ENCODE measurements at places on chromosomes 5 and 9.

GRCh38 chr5:108858959-108859358, 111.3 kb downstream of the FER start:
- DNase-seq = no peak

DNA sequence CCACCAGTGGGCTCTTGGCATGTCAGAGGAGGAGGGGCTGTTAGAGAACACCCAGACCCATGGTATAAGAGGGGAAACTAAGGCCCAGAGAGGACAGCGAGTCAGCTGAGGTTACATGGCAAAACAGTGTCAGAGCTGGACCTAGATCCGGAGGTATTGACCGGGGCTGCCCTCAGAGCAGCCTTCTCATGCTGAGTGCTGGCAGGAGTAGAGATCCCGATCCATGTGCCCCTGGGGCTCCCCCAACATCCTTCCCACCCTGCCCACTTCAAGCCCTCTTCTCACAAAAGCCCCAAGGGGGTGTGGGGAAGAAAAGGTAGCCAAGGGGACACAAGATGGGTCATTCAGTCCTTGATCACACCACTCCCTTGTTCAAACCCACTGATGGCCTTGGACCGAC, 19.9 kb downstream of the CSF1R start:
- no peak for DNase-seq

GRCh38 chr9:88923653-88924288, 67.5 kb upstream of the S1PR3 start:
- DNase-seq = no peak

- no peak for DNase-seq
Observed at GRCh38 chr5:96253140-96253539, 179.9 kb downstream of the PCSK1 start.

GRCh38 chr9:134329576-134329855, 3.3 kb downstream of the RXRA start:
- DNase-seq = no peak

- peak; percentile 31 for DNase-seq
Observed at GRCh38 chr9:95131023-95131943, 186.2 kb downstream of the FANCC start.

DNA sequence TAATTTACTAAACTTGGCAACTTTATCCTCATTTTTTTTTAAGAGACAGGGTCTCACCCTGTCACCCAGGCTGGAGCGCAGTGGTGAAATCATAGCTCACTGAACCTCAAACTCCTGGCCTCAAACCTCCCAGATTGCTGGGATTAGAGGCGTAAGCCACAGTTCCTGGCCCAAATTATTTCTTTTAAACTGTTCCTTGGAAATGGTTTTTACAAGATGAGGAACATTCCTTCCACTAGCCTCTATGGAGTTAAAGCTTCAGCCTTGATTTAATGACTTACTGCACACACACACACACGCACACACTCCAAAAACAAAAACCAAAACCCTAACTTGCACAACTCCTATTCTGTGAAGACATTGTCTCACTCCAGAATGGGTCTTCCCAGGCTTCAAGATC, 77.2 kb upstream of the TARS1 start:
- DNase-seq = no peak

DNA sequence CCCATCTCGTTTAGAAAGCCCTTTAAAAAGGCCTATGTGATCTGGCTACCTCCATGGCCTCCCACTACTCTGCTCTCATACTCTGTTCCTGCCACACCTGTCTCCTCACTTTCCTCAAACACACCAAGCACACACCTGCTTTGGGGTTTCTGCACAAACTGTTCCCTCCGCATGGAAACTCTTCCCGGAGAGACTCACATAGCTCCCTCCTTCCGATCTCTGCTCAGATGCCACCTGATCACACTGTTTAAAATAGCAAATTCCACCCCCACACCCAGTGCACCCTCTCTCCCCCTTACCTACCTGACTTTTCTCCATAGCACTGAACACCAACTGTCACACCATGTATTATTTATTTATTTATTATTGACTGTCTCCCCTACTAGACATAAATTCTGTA, 84.0 kb upstream of the NR4A3 start:
- DNase-seq = no peak

GRCh38 chr5:27312291-27312893, 274.0 kb upstream of the CDH9 start:
- DNase-seq = no peak

GRCh38 chr9:131454028-131454427, 48.7 kb upstream of the POMT1 start:
- no peak for DNase-seq

DNA sequence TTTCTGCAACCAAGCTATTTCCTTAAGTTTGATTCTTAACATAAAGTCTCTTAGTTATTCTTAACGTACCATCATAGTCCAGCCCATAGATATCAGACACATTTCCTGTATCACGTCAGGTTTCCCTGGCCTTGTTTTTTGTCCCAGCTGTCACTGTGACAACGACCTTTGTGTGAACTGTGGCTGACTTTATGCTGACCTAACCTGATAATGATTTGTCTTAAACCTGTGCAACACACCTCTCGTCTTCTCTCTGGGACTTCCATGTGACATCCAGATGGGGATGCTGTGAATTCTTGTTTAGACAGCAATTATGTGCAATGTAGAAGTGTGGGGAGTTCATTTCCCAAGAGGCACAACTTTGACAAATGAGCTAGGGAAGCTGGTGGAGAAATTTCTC, 662.8 kb downstream of the PTPRD start:
- no peak for DNase-seq

DNA sequence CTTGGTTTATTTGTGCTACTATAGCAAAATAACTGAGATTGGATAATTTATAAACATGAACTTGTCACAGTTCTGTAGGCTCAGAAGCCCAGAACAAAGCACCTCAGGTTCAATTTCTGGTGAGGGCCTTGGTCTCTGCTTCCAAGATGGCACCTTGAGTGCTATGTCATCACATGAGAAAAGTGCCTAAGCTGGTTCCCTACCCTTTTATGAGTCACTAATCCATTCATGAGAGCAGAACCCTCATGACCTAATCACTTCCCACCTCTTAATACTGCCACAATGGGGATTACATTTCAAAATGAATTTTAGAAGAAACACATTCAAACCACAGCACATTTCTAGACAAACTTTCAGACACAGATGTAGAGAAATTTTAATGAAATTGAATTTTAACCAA, 98.2 kb upstream of the PRSS3 start:
- no peak for DNase-seq

DNA sequence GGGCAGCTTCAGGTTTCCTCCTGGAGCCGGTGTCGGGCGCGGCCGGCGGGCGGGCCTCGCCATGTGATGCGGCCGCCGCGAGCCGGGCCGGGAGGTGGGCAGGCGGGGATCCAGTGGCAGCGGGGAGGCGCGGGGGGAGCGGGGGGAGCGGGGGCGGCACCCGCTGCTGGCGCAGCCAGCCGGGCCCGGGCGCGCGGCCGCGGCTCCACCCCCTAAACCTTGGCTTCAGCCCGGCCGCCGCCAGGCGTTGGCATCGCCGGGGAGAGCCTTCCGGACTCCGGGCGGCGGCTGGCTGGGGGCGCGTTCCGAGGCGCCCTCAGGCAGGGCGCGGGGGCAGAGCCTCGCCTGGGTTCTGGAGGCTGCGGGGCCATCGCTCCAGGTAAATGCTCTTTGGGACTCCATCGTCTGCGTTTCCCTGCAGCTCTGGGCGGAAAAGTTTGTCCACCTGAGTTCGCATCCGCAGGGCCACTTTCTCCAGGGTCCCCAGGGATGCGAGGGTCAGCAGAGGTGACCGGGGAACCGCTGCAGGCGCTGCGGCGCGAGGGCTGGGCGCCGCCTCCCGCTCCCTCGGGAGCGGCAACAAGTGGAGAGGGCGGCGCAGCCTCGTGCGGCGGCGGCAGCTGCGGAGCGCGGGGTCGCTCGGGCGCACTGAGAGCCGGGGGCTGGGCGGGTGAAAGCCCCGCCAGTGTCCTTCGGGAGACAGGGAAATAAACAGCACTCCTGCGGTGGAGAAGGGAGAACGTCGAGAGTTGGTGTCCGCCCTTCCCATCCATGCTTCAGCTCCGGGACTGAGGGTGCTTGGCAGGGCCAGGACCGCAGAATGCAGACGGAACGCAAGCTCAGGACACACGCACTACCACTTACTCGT, at the start of gene ARHGEF28:
TSS of gene ARHGEF28 (plus strand) at position 253 of the 868 bp plus-strand sequence. CDS start 58,656 bp downstream, outside the sequence.
- DNase-seq = no peak

- no peak for DNase-seq
Observed at GRCh38 chr5:43422143-43422542, 10.0 kb upstream of the CCL28 start.

GRCh38 chr9:70656281-70656680, 241.8 kb upstream of the KLF9 start:
- no peak for DNase-seq

DNA sequence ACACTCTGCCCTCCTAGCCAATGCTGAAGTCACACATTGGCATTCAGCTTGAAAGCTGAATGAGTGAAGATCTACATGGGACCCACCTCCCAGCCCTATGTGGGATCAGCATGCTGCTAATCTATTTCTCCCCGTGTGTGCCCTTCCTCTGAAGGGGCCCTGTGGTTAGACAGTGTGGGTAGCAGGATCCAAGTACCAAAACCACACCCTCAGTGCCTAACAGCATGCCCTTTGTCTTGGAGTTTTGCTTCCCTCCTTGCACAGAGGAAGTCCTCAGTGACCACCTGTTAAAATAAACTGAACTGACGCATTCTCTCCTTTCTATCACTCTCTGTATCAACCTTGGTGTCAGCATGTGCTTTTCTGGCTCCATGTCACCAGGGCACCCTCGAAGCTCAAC, 25.0 kb downstream of the SH3TC2 start:
- no peak for DNase-seq

DNA sequence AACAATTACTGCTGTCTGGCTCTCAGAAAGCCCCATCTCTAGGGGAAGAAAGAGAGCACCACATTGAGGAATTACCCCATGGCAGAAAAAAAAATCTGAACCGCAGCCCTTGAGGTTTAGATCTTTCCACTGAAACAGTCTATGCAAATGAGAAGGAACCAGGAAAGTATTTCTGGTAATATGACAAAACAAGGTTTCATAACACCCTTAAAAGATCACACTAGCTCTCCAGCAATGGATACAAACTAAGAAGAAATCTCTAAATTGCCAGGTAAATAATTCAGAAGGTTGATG, 427.1 kb downstream of the PRELID2 start:
- DNase-seq = no peak

- no peak for DNase-seq
Observed at GRCh38 chr5:32955814-32956213, 244.7 kb downstream of the NPR3 start.

GRCh38 chr9:16364347-16364746, 506.1 kb downstream of the BNC2 start:
- DNase-seq = no peak

- no peak for DNase-seq
Observed at GRCh38 chr5:125244531-125244930, 498.1 kb upstream of the ZNF608 start.

DNA sequence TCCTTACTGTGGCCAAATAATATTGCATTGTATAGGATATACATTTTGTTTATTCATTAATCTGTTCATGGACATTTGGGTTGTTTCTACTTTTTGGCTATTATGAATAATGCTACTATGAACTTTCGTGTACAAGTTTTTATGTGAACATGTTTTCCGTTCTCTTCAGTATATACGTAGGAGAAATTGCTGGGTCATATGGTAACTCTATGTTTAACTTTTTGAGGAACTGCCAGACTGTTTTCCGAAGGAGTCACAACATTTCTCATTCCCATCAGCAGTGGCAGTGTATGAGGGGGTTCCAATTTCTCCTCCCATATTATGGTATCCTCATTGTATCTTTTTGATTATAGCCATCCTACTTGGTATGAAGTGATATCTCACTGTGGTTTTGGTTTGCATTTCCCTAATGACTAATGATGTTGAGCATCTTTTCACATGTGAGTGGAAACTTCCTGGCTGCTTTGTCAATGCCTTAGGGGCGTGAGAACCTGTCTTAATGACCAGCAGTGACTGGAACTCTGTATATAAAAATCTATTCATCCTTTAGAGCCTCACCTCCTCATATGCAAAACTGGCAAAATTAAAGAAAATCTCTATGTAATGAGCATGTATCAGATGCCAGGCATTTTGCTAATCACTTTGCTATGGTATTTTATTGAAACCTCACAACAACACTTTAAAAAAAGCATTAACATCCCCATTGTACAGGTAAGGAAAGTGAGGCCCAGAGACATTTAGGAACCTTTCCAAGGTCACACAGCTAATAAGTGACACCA, 47.8 kb upstream of the TGFBR1 start:
- no peak for DNase-seq

DNA sequence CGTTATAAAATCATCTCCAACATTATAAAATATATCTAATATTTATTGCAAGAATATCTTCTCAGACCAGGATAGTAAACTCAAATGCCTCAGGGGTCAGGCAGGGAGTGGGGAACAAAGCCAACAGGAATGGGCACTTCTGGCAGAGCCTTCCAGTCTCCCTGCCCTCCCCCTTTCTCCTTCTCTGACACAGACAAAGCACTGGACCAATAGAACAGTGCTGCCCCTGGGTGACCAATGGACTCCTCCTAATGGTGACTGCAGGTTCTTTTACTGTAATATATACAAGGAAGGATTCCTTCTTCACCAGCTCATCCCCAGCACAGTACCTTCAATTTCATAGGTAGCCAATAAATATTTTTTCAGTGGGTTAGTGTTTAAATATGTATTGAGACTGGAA, 31.1 kb upstream of the MAMDC2 start:
- no peak for DNase-seq

DNA sequence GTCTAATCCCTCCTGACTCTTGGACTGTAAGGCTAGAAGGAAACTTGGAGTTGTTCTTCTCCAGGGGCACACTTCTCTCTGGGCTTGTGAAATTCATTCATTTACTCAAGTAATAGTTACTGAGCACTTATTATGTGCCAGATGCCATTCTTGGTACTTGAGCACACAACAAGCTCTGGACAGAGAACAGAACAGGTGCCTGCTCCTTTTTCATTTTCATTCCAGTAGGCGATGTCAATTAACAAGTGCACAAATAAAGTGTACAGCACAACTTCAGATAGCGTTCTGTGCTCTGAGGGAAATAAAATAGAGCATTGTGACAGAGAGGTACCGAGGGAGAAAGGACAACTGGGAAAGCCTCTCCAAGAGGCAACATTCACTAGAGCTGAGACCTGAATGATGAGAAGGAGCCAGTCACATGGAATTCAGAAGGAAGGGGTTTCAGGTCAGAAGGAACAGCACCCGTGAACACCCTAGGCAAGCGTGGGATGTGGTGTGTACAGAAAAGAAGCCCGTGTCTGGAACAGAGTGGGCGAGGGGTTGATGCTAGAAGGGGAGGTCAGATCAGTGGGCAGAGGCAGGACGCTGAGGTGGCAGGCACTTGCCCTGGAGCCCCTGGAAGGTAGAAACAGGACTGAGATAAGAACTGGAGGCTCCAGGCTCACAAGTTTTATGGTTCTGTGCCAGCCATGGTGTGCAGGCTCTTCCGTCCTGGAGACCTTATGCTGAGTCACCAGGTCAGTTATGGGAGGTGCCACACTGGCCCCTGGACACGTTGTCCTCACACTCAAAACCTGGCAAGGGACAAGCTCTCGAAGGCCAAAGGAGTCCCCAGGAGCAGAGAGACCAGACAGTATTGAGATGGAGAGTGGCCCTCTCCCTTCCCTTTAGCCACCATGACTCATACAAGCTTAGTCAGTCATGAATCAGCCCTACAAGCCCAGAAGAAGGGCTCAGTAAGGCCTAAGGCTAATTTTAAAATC, 7.2 kb upstream of the ABLIM3 start:
- no peak for DNase-seq

All from stimulated activated CD4-positive, alpha-beta T cell treated with anti-CD3 and anti-CD28 coated beads, TNF-alpha, amount 100 ng/mL, for 48 hours (primary cell).